ENCODE measurements at places on chromosomes 5 and 9.

GRCh38 chr5:158824241-158824882, 275.4 kb downstream of the EBF1 start:
- no peak for DNase-seq

DNA sequence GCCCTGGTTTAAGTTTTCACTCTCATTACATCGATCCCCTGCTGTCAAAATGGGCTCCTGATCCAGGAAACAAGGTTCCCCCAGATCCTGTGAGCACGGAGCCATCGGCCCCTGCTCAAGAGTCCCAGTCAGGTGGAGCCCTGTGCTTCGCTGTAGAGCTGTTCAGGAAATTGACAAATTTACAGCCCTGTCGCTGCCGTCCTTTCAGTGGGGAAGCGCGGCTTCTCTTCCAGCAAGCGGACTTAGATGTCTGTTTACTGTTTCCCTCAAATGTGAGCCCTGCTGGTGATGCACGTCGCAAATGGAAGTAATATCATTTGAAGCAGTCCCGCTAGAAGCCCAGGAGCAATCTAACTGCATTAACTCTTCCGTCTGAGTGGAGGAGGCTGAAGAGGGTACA, 760.9 kb upstream of the WWC1 start:
- no peak for DNase-seq

DNA sequence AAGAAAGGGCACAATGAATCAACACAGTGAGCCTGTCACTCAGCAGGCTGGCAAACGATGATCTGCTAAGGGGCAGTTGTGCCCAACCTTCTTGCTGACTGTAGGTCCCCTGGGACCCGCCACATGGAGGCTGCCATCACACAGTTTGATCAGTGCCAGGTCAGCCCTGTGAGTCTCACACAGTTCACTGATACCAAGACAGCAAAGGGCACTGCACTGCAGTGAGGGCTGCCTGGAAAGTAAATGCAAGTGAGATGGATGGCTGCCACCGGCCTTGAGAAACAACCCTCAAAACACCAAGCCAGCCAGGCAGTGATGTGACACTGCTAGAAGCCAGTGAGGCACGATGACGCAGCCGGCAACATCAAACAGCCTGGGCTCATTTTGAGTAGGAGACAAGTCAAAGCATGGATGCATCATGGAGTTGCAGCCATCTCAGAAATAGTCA, 30.3 kb downstream of the FOXD1 start:
- DNase-seq = no peak

- DNase-seq = no peak
Measured at GRCh38 chr9:112198646-112199045, 23.5 kb upstream of the SUSD1 start.

DNA sequence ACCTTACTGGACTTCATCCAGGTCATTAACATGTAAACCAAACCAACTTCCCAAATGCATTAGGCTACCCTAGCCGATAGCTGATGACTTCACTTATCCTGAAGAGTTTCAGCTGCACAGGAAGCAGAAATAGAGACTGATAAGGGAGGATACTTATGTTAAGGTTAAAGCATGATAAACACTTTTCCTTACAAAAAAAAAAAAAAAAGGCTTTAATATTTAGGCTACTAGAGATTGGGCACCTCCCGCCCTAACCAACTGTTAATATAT, 1.6 kb upstream of the MEF2C start:
- DNase-seq = no peak

DNA sequence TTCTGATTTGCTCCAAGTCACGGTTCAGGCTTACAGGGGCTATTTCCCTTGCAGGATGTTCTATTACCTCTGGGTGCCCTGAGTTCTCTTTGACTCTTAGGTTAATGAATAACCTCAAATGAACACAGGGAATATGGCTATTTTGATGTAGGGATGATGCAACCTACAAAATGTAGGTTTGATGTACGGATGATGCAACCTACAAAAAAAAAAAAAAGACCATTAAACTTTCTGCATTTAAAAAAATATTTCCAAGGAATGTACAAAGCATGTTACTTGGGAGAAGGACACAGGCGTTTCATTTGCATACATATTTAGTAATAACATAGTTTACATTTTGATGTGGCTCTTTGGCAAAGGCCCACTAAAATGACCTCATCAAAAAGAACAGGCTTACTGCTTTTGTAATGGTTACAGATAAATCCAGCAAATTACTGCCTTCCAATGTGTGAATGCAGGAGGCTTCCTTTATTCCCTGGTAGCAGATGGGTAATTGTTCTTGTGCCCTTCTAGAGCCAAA, 36.3 kb downstream of the ZNF474 start:
- DNase-seq = no peak

GRCh38 chr5:123438902-123439301, 15.7 kb upstream of the CEP120 start:
- no peak for DNase-seq

GRCh38 chr9:36997414-36997813, 36.7 kb downstream of the PAX5 start:
- no peak for DNase-seq
